ENCODE measurements at places on chromosomes 1 and 21.

GRCh38 chr1:10064416-10065343 is 31.9 kb downstream of the UBE4B start:
- no peak for DNase-seq

GRCh38 chr1:78619446-78619802 is 824 bp upstream of the IFI44L start:
- DNase-seq: no peak

DNA sequence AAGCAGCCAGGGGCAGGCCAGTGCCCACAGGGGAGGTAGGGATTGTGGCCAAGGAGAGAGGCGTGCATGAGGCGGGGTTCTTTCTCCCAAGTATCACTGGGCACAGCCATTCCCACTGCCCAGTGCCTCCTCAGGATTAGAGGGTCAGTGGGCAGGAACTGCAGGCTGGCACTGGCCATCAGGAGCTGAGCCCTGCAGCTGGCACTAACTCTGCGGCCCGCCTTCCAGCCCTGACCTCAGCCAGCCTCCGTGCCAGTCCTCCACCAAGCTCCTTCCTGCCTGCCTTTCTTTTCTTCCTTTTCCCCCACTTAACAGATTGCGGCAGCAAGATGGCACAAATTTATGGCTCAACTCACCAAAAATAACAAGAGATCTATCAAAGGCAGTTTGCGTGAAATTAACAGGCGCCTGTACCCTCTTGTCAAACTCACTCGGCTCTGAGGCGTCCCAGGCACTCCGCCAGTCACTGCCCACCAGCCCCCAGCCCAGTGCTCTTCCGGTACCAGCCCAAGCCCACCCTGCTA is 11.1 kb downstream of the ADGRB2 start:
- DNase-seq: no peak

DNA sequence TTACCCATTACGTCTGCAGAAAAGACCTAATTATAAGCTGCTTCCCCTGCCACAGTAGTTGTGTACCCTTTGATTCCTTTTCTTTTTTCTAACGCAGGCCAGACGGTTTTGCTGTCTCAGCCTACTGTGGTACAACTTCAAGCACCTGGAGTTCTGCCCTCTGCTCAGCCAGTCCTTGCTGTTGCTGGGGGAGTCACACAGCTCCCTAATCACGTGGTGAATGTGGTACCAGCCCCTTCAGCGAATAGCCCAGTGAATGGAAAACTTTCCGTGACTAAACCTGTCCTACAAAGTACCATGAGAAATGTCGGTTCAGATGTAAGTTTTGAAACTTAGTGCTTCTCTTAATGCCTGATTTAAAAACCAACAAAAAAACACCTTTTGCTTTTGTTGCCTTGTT is 35.8 kb downstream of the ATF6 start:
- no peak for DNase-seq

- peak; percentile 32 for DNase-seq
Measured at GRCh38 chr1:209207701-209208286, 375.7 kb upstream of the CAMK1G start.

GRCh38 chr21:44399955-44400790 is 46.8 kb downstream of the TRPM2 start:
- no peak for DNase-seq

DNA sequence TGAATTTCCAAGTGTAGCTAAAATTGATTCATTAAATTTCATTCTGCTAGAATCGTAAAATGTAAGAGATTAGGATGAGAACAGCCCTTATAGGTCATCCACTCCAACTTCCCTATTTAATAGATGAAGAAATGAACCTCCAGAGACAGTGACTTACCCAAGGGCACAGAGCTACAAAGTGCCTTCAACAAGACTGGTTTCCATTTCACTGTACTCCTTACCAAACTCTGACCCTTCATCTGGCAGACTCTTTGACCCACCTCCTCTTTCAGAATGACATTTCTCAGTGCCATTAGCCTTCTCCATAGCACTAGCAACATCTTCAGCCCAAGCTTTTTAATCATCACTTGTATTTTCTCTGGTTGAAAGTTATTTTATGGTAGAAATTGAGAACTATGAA is 161.3 kb downstream of the NEK7 start:
- peak; percentile 31 for DNase-seq

DNA sequence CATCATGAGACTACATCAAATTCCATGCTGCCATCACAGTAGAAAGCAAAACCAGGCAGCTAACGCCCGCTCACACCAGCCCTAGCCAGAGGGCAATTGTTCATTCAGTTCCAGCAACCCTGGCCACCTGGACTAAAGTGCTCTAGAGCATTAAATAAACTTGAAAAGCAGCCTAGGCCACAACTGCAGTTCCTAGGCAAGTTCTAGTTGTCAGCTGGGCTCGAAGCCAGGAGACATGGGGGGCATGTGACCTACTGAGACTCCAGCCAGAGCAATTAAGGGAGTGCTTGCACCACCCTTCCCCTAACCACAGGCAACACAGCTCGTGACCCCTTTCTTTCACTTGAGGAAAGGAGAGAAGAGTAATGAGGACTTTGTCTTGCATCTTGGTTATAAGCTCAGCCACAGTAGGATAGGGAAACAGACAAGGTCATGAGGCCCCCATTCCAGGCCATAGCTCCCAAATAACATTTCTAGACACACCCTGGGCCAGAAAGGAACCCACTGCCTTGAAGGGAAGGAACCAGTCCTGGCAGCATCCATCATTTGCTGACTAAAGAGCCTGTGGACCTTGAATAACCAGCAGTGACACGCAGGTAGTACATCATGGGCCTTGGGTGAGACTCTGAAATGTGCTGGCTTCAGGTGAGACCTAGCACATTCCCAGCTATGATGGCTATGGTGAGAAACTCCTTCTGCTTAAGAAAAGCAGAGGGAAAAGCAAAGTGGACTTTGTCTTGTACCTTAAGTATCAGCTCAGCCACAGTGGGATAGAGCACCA is 77.0 kb downstream of the ZZZ3 start:
- peak; percentile 70 for DNase-seq

DNA sequence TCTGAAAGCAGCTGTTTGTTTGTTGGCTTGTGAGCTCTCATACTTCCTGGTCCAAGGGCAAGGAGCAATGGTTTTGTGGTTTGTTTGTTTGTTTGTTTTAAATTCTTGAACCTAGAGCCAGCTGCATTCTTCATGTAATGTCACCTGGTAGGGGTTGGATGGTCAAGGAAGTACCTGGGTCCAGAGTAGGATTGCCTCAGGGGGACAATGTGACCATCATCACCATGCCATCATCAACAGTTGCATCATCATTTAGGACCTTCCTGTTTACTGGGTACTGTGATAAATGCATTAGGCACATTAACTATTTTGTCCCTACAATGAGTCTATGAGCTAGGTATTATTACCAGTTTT is 14.7 kb upstream of the MYOG start:
- DNase-seq: peak; percentile 53

DNA sequence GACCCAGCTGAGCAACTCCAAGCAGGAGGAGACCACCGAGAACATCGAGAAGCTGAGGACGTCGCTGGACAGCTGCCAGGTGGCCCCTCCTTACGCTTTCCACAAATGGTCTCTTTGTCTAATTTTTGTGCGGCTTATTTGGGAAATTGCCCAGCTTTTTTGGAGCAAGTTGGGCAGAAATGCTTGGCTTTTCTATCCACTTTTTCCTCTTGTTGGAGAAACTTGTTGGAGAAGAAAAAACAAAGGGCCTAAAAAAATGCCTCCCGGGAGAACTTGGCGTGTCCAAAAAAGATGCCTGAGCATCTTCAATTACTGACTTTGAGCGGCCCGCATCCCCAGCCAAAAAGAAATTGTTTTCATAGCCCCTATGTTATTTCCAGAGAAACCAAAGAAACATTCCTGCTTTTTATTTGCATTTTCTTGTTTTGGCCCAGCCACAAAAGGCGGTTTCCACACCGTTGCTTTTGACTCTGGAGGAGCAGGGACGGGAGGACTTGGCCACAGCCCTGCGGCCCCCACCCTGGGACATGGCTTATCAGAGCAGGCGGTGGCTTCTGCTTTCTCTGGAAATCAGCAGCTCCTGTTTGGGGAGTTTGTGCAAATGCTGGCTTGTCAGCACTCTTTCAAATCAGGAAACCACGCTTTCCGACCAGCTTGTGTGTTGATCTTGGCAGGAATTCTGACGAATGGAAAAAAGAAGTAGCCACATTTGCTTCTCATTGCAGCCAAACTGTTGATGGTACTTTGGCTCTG is 81.2 kb upstream of the EFHD2 start:
- peak; percentile 73 for DNase-seq
